Dermis microvascular lymphatic vessel endothelial cell (primary cell): ENCODE measurements at places on chromosomes 2 and 18. TPM values are rescaled to one million over a fixed set of nuclear protein-coding genes. Genes with fewer than 3 reads are reported as not detected.

GRCh38 chr2:213664817-213665216 lies 380.6 kb downstream of the SPAG16 start:
- DNase-seq, result no peak

DNA sequence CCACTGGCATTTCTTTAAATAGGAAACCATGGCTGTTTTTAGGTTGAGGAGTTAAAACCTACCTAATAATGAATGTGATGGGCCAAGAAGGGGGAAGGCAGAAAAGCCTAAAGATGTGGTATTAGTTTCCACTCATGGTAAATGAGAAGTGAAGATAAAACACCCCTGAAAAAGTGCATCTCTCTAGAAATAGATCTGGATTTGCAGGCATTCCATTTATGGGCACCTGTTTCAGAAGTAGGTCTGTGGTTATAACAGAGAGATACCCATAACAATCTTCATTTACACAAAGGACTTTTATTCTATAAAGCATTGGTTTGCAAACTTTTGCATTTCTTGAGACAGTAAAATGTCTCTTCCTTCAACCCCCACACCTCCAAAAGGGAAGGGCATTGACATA lies 62.1 kb downstream of the PRKCE start:
- DNase-seq, result no peak

GRCh38 chr2:157820193-157820592 lies 55.9 kb downstream of the ACVR1 start:
- DNase-seq, result no peak

DNA sequence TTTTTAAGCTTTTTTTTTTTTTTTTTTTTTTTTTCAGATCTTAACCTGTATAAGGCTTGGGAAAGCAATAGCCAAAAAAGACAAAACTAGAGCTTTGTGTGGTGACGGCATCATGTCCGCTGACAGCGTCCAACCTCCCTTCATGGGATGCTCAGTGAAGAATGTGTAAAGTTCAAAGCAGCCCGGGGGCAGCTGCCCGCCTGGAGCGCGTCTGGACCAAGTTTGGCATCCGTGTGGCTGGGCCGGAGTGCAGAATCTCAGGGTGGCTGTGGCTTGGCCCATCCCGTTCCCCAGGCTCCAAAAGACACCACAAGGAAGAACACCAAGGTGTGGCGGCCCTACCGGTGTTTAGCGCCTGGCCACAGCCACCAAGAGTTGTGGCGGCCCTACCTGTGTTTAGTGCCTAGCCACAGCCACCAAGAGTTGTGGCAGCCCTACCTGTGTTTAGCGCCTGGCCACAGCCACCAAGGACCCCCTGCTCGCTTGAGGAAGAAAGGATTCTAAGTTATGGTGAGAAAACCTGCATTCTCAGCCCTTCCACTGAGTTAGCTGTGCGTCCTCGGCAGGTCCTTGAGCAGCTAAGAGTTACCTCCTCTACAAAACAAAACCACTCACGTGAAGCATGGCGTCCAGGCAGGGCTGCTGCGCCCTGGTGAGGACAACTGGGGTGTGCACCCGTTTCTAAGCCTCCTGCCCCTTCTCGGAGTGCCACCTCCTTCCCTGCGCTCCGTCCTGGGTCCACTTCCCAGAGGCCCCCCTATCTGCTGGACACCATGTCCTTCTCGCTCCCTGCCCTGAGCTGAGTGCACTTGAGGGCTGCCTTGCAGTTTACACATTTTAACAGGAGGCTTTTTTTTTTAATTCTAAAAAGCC lies 103.6 kb upstream of the SALL3 start:
- no peak for DNase-seq

Gene GPR35
- 0.13 TPM in 2 replicates for total RNA-seq

DNA sequence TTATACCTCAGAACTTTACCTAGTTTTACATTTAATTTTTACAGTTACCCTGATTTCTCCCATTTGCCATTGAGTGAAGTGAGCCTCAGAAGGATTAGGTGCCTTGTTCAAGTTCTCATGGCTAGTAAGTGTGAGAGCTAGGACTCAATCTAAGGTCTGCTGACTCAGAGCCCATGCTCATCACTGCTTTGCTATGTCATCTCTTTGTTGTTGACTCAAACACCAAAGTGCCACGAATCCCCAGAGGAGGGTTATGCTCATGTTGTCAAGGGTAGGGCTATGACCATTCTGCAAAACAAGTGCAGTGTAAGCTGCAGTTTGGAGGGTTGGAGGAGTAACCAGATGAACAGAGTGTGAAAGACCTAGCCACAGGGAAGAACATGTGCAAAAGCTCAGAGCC lies 185.4 kb upstream of the SKOR2 start:
- no peak for DNase-seq
